Activated CD8-positive, alpha-beta memory T cell treated with anti-CD3 and anti-CD28 coated beads, Interleukin-2, amount 50 U/mL, for 4 hours (primary cell): ENCODE measurements at places on chromosomes 13 and 19.
A peak's percentile ranks its signal among the peaks of the same experiment; 100 is the strongest.

- peak; percentile 68 for DNase-seq
Observed at GRCh38 chr19:3224346-3225168, at the start of gene CELF5. CELF5 (plus strand) TSS chr19:3224661; CDS start chr19:3224740, 79 bp downstream.

DNA sequence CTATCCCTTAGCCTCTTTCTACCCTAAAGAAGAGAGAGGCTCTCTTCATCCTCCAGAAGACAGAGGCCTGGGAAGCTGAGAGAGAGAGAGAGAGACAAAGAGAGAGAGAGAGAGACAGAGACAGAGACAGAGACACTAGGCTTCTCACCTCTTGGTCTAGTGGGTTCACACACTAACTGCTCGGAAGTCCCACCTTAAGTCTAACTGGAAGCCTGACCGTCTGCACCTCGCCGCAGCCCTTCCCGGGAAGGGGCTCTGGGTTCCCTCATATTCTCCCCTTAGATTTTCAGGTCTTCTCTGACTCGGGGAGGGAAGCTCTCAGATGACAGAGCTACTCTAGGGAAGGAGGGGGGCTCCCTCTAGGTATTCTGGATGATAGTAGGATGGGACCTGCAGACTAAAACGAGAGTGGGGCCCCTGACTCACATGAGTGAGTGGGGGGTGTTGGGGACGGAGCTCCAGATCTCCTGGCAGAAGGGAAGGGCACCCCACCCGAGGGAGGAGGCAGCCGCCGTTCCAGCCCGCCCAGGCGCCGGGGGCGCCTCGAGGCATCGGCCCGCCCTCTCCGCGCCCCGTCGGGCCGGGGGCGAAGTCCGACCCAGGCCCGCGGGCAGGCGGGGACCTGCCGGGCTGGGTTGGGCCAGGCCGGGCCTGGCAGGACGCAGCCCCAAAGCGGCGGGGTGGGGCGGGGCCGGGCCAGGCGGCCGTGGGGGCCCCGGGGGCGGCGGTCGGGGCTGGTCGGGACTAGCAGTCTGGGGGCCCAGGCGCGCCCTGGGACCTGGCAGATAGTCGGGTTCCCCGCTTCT is 2.0 kb upstream of the JUNB start:
- DNase-seq, result no peak

- no peak for DNase-seq
Observed at GRCh38 chr13:36666477-36667229, 7.2 kb upstream of the SERTM1 start.

GRCh38 chr13:108322206-108322824 is 52.8 kb downstream of the TNFSF13B start:
- no peak for DNase-seq

GRCh38 chr19:48487948-48488347 is 18.8 kb downstream of the CYTH2 start:
- no peak for DNase-seq

GRCh38 chr13:76672420-76672819 is 213.8 kb downstream of the KCTD12 start:
- DNase-seq, result no peak

GRCh38 chr13:74322562-74322961 is 188.4 kb upstream of the KLF12 start:
- no peak for DNase-seq

DNA sequence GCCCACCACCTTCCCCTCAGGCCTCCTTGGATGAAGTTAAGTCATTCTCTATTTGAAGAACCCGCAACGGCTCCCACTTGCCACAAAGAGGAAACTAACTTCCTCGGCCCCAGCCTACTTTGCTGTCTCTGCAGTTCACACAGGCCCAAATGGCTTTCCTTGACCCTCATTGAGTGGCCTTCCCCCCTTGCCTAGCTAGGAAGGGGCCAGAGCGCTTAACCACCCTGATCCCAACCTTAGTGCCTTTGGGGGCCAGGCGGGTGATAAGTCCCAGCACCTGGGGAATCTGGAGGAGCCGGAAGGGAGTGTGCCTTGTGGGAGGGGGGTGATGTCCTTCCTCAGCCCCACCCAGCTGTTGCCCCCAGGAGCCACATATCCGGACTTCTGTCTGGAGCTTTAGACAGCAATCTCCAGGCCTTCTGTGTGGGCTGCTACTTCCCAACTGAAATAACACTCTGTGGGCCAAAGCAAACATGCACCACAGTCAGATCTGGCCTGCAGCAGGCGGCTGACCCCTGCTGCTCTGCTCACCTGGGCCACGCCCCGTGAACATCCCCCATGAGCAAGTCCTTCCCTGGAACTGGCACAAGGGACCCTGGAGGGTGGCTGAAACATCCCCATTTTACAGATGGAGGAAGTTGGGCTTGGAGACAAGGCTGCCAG is 10.5 kb downstream of the NECTIN2 start:
- DNase-seq, result no peak

- no peak for DNase-seq
Observed at GRCh38 chr13:87536899-87537298, 134.3 kb upstream of the SLITRK5 start.

- no peak for DNase-seq
Observed at GRCh38 chr13:56349866-56350265, 790.9 kb upstream of the PRR20A start.

GRCh38 chr19:10780368-10780767 is 55.6 kb downstream of the TMED1 start:
- DNase-seq, result no peak

DNA sequence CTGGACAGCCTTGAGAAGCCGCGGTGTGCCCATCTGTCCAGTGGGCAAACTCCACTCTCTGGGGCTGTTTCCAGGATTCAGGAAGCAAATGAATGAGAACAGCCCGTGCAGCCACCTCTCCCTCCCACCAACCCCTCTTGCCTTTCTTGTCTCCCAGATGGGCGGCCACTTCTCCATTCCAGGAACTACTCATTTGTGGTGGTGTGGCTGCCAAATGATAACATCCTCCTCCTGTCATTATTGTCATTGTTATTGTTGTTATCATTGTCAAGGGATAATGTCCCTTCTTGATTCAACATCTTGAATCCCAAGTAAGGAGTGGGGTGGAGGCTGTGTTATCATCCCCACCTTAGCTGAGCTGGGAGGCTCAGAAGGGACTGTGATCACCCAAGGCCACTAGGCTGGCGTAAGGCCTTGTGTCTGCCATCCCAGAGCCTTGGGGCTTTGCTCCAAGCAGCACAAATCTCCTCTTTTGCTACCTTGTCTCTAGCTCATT is 1.6 kb downstream of the DNM2 start:
- DNase-seq, result no peak

- no peak for DNase-seq
Observed at GRCh38 chr13:27964741-27965323, 4.3 kb downstream of the CDX2 start.

DNA sequence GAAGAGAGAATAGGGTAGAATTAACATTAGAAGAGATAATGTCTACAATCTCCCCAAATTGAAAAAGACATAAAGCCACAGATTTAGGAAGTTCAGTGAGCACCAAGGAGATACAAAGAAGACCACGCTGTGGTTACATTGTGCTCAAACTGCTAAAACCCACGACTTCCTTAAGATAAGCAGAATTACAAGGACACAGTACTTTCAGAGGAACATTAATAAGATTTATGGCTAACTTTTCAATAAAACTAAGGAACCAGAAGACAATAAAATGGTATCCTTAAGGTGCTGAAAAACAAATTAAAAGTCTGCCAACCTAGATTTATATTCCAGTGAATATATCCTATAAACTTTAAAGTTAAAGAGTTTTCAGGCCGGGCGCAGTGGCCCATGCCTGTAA is 7.4 kb upstream of the IL17D start:
- DNase-seq, result no peak

DNA sequence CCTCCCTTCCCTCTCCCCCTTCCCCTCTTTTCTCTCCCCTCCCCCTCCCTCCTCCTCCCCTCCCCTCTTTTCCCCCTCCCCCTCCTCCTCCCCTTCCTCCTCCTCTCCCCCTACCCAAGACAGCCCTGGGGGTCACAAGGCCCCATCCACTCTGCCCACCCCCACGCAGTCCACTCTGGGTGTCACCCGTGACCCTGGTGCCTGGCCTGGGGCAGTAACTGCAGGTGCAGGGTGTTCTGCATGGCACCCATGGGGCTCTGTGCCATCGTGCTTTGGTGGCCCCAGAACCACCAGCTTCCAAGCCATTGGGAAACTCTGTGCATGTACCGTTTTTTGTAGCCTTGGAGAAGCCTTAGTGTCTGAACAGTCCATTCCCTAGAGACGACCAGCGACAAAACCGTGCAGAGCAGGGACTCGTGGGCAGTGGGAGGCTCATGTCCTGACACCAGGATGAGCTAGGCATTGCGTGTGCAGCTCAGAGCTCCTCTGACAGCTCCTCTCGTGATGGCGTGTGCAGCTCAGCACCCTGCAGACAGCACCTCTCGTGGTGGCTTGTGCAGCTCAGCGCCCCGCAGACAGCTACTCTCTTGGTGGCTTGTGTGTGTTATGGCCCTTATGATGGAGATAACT is 43.7 kb upstream of the F7 start:
- no peak for DNase-seq

- DNase-seq, result no peak
Observed at GRCh38 chr13:53782488-53782961, 753.9 kb downstream of the OLFM4 start.

DNA sequence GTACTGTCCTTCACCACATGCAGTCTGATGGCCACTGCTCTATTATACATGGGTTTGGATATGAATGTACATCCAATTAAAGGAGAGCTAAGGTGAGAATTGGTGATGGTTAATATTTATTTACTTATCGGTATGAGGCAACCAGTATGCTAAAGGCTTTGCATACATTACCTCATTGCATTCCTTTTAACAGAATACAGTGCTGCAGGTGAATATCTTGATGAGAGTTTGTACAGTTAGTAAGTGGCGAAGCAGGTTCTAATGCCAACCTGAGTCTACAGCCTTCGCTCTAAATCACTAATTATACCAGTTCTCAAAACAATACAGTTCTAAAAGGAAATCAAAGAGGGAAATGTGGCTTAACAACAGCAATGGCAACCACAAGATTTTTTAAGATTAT is 284.1 kb downstream of the ITGBL1 start:
- no peak for DNase-seq

- DNase-seq, result no peak
Observed at GRCh38 chr19:37333457-37333856, 37.4 kb upstream of the ZNF527 start.

- DNase-seq, result no peak
Observed at GRCh38 chr19:39645800-39646411, 9.8 kb upstream of the LGALS16 start.

DNA sequence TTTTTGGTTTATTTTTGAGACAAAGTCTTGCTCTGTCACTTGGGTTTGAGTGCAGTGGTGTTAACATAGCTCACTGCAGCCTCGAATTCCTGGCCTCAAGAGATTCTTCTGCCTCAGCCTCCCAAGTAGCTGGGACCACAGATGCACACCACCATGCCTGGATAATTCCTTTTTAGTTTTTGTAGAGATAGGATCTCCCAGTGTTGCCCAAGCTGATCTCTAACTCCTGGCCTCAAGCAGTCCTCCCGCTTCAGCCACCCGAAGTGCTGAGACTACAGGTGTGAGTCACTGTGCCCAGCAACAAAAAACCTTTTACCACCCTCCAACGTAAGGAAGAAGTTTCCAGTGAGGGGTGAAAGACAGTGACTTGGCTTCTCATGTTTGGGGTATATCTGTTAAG is 81.1 kb upstream of the TSHZ3 start:
- DNase-seq, result no peak

DNA sequence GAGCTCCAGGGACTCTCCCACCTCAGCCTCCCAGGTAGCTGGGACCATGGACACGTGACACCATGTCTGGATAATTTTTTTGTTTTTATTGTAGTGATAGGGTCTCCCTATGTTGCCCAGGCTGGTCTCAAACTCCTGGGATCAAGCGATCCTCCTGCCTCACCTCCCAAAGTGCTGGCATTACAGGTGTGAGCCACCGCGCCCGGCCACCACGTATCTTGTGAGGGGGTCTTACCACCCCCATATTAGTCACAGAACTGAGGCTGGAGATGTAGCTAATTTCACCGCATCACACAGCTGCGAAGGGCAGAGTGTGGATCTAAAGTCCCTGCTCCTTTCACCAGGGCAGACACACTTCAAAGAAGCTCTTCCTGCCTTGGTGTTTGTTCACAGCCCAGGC is 211.8 kb upstream of the SOX1 start:
- no peak for DNase-seq

- DNase-seq, result no peak
Observed at GRCh38 chr13:29101409-29101808, 281.3 kb downstream of the MTUS2 start.

DNA sequence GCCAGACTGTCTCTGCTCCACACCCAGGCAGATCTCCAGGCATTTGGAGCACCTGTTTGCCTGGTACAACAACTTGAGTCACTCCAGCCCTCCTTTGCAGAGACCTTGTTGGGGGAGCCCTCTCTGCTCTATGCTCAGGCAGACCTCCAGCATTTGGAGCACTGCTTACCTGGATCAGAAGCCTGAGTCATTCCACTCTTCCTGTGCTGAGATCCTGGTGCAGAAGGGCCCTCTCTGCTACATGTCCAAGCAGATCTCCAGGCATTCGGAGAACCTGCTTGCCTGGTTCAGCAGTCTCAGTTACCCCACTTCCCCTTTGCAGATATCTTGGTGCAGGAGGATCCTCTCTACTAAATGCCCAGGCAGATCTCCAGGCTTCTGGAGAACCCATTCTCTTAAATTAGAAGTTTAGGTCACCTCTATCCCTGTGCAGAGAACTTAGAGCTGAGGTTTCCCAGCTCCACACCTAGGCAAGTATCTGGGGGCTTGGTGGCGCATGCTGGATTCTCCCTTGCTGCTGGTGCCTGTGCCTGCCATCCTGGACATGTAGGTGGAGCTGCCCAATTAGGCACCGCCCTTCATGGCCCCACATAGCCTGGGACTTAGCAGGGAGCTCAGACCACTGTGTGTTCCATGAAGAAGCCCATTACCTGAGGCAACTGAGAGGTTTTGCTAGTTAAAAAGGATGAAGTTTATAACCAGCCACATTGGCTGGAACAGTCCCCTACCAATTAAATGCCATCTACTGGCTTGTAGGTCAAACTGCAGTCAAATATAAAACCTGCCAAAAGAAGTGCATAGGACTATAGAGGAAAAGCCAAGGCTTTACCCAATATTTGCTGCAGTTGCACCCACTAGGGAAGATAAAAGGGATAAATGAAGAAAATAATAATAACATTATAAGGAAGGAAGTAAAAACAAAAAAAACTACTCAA is 97.6 kb upstream of the SLITRK6 start:
- no peak for DNase-seq

DNA sequence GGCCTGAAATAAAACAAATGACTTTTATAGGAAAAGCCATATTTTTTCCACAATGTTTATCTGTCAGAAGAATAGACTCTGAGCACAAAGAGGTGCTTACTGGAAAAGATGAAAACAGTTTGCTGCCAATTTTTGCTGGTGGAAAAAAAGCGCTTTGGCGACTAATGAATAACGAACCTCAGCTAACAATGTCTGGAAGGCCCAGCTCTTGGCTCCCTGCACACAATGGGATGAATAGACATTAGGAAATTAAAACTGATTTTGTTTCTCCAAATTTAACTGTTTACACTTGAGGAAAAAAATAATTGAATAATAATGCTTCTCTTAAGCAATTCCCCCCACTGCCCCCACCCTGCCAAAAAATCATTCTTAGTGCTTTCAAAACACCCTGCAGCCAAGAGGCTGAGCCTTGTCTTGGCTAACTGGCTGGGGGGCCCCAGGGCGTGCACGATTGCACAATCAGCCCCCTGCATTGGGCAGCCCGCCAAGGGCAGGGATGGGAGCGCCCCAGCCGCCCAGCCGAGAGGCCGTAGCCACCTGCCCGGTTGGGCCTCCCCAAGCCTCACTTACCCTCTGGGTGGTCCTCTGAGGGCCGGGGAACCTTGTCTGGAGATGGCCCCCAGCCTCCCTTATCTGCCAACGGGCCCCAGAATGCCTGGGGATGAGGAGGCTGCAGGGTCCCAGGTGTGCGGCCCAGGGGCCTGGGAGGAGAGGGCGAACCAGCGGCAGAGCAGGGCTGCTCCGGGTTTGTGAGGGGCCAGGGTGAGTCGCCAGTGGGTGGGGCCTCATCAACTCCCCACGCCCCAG is 16.8 kb downstream of the CEBPG start:
- peak; percentile 13 for DNase-seq
